ENCODE measurements at places on chromosomes 2 and 18.

GRCh38 chr2:10982931-10983701 is 71.4 kb downstream of the KCNF1 start:
- DNase-seq: no peak

GRCh38 chr18:13628211-13628610 is 98.1 kb downstream of the FAM210A start:
- no peak for DNase-seq

- DNase-seq: no peak
Measured at GRCh38 chr2:3689998-3690748, 13.2 kb upstream of the DCDC2C start.

GRCh38 chr18:79770826-79771225 is 26.9 kb upstream of the KCNG2 start:
- DNase-seq: no peak

DNA sequence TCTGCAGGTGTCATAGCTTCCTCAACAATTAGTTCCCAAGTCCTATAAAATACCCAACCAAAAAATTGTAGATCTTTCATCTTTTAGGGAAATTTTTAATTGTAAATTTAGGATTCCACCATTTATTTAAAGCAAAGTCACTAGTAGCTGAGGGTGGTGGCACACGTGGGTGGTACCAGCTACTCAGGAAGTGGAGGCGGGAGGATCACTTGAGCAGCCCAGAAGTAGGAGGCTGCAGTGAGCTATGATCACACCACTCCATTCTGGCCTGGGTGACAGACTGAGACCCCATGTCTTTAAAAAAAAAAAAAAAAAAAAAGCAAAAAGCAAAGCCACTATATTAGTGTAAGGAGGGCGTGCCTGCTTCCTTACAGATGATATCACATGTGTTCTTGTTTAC is 60.3 kb upstream of the GREB1L start:
- peak; percentile 9 for DNase-seq

- no peak for DNase-seq
Measured at GRCh38 chr2:98617149-98617548, 8.8 kb downstream of the UNC50 start.

Data from stimulated activated CD4-positive, alpha-beta T cell treated with anti-CD3 and anti-CD28 coated beads, Interleukin-2, amount 100 ng/mL, for 4 hours (primary cell).